ENCODE measurements at places on chromosomes 3 and 15.

- DNase-seq, result no peak
Measured at GRCh38 chr15:89203705-89204273, 17.6 kb downstream of the RLBP1 start.

DNA sequence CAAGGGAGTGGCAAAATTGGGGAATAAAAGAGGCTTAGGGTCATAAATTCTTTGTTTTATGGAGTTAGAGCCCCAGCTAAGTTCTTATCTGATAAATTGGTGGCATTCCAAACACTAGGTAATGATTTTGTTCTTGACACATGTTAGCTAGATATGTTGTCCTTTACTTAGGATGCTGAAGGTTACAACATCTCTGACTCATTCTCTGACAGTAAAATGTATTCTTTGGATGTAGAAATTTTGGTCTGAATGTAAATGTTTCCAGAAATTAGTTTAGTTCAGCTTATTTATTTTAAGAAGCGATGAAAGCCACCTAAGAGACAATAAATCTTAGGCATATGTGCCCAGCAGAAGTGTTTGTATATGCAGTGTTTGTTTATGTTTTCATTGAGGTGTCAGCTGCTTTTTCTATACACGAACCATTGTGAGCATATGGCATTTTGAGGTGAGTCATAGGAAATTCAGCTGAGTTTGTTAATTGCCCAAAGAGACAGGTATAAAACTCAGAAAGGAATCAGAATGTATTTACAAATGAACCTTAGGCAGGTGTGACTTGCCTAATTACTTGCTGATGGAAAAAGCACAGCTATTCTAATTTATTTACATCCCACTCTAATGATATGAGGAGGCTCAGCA, 247.7 kb downstream of the AGBL1 start:
- no peak for DNase-seq

DNA sequence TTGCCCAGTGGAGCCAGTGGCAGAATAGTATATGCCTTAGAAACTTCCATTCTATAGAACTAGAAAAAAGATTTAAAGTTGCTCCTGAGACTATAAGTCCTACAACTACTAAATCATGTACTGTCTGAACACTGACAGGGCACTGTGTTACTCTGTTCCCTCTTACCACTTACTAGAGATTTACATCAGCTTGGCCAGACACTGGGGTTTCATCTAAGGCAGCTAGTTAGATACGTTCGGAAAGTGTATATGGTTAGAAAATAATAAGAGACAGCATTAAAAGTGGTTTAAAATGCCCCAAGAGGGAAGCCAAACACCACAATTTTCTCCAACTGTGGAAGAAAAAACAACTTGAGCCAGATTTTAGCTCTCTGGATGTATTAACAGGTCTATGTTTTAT, 97.1 kb downstream of the FBN1 start:
- DNase-seq, result no peak

DNA sequence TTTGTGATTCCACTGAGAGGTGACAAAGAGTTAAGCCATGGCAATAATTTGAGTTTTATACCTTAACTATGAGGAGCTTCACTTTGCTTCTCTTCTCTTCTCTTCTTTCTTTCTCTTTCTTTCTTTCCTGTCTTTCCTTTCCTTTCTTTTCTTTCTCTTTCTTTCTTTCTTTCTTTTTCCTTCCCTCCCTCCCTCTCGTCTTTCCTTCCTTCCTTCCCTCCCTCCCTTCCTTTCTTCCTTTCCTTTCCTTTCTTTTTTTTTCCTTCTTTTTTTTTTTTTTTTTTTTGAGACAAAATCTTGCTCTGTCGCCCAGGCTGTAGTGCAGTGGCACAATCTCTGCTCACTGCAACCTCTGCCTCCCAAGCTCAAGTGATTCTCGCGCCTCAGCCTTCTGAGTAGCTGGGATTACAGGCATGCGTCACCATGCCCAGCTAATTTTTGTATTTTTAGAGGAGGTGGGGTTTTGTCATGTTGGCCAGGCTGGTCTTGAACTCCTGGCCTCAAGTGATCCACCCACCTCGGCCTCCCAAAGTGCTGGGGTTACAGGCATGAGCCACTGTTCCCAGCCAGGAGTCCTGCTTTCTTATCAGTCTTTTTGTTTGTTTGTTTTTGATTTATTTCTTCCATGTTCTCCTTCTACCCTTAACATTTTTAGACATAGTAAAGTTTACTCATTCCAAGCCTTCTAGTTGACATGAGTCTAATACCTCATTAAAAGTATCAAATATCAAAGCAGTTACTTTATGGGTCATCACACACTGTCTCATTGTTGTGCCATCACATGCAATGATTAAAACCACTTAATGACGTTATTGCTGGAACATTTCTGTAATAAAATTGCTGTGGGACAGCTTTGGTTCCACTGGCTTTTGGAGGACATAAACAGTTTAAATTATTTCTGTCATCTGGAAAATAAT, 29.9 kb downstream of the SLC49A4 start:
- DNase-seq, result no peak

GRCh38 chr3:7226393-7226792, 365.5 kb downstream of the GRM7 start:
- DNase-seq, result no peak

DNA sequence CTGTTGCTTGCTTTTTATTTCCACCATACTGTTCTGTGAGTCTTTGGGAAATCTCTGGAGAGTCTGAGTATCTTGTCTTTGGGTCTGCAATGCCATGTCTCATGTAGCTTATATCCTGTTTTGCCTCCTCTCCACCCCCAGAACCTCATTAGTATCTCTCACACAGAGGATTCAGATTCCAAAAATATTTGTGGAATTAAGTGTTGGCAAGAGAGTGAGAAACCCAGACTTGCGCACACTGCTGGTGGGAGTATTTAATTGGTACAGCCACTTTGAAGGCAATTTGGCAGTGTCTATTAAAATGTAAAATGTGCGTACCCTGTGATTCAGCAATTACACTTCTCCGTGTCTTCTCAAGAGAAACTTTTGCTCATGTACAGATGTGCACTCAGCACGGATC, 68.6 kb downstream of the ZNF621 start:
- DNase-seq, result no peak

DNA sequence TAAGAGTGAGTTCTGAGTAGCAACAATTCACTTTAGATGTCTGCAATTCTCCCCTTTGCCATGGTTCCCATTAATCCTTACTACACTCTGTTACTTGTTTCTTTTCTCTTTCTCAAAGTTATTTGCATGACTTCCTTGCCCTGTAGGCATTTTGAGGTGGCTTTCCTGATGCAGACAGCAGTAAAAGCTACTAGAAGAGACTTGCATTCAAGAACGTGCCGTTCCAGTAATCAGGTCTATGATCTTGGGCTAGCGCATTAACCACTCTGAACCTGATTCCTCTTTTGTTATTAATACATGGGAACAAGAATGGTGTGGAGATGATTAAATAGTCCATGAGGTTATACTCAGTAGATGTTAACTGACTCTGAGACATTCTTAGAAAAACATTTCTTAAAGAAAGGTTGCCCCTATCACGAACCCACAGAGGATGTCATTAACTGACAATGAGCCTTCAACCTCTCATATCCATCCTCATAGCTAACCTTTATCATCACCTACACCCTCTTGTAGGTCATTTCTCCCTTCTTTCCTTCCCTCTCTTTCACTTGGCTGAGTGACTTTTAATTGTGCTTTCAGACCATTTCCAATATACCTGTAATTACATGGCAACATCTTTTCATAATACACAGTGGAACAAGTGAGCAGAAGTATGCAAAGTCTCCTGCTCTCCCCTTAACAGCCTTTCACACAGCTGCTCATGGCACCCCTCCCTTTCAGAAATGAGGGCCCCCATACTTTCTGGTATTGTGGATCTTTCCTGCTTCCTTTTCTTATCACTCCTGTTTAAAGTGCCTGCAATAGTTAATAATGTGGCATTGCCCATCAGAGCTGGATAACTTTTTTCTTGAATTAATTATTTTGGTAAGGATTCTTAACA, 175.9 kb downstream of the CHST2 start:
- DNase-seq, result peak; percentile 27

DNA sequence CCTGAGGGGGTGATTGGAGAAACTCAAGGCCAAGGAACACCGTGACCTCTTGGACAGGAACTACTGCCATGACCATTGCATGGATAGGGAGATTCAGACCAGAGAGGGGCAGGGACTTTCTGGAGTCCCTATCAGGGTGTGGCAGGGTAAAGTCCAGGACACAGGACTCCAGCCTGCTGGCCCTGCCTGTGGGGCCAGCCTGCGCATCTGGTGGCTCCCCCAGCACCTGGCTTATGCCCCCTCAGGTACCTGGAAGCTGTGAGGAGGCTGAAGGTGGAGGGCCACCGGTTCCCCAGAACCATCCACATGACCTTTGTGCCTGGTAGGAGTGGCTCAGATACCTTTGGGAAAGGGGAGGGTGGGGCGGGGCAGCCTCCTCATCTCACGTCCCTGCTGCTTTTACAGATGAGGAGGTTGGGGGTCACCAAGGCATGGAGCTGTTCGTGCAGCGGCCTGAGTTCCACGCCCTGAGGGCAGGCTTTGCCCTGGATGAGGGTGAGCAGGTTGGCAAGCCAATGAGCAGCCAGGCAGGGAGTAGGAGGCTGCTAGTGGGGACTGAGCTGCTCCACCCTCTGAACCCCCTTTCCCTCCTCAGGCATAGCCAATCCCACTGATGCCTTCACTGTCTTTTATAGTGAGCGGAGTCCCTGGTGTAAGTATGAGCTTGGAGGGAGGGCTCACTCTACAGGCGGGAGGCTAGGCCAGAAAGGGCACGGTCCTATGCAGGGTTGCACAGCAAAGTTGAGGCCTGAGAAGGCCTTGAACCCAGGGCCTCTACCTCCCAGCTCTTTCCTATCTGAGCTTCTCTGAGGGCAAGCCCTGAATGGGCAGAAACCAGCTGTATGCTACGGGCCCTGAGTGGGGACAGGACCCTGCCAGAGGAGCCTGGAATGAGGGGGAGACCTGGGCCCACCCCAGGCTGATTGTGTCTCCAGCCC, 2.9 kb downstream of the ACY1 start:
- DNase-seq, result no peak

GRCh38 chr15:68274201-68274848, 3.2 kb upstream of the FEM1B start:
- DNase-seq, result no peak

DNA sequence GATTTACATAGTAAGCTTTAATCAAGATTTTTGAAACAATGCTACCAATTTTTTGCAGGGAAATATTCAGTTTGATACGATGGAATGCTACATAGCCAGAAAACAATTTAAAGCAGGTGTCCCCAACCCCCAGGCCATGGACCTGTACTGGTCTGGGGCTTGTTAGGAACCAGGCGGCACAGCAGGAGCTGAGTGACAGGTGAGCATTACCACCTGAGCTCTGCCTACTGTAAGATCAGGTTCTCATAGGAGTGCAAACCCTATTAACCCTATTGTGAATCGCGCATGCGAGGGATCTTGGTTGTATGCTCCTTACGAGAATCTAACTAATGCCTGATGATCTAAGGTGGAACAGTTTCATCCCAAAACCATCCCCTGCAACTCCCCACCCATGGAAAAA, 322.6 kb upstream of the NECTIN3 start:
- no peak for DNase-seq

DNA sequence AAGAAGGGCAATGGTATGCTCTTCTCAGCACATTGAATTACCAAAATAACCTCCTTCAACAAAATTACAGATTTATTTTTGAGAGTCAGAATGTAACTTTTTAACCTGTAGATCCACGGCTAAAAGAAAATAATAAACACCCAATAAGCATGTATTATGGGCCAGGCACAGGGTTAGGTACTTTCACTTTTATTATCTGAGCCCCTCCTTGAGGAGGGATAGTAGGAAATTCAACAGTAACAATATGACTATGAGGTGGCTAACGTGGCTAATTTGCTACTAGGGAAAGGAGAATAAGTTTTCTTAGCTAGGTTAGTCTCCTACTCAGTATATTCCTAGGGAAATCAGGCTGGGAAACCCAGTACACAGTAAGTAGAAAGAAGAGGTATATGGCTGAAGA, 306.9 kb downstream of the GAP43 start:
- DNase-seq, result no peak

- peak; percentile 83 for DNase-seq
Measured at GRCh38 chr15:25501828-25502446, 63.1 kb upstream of the UBE3A start.

DNA sequence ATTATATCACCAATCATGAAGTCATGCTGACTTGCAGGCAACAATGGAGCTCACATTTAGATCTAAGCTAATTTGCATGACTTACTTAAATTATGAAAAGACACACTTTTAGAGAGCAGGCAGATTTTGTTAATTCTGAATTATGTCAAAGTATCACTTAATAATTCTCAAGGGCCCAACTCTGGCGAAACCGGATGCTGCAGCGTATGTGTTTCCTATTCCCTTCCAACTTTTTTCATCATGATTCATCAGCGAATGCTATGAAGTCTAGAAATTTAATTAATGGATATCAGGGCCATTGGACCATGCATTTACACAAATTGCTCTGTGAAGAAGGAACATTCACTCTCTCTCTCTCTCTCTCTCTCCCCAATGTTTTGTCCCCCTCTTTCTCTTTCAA, 63.5 kb upstream of the GOLGA8A start:
- no peak for DNase-seq

- DNase-seq, result no peak
Measured at GRCh38 chr3:132448216-132448961, 31.1 kb downstream of the DNAJC13 start.

DNA sequence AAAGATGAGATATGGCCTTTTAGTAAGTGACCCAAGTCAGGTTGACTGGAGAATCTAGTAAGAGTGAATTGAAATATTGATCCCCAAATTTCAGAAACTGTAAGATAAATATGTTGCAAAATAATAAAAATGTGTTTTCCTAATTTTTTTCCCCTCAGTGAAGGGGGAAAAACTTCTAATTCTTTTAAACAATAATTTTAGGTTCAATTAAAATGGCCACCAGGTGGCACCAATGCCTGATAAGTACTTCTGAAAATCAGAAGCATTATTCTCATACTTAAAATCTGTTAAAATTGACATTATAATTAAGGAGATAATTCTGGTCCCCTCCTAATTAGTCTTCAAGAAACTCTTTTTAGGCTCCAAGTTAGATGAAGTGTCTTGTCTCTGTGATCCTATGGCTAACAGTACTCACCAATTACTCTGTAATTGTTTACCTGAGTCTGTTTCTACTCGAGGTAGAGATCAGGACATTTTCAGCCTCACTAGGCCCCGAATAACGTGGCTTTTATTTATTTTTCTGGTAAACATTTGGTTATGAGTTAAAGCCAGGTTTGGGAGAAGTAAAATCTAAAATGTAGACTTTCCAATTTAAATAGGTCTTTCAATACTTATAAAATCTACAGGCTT, 52.6 kb downstream of the NMD3 start:
- DNase-seq, result peak; percentile 37

- DNase-seq, result no peak
Measured at GRCh38 chr3:63967675-63968611, 55.4 kb downstream of the PSMD6 start.

GRCh38 chr3:177157492-177157891, 39.8 kb downstream of the TBL1XR1 start:
- no peak for DNase-seq

All from mesendoderm (in vitro differentiated cells).